ENCODE measurements at places on chromosomes 11 and 22. TPM values are rescaled to one million over a fixed set of nuclear protein-coding genes. Genes with fewer than 3 reads are reported as not detected.

Gene POU2AF1
- 21.7 TPM for total RNA-seq

Gene INS
- total RNA-seq, result not detected

Gene RBFOX2
- 115 TPM for total RNA-seq

Gene OR10A5
- not detected for total RNA-seq

Gene FAM83F
- 33.0 TPM for total RNA-seq

Gene MEI1
- 6.8 TPM for total RNA-seq

Gene AP5B1
- 13.5 TPM for total RNA-seq

Gene PARVG
- total RNA-seq, result 13.5 TPM

Gene MIOX
- total RNA-seq, result not detected

Gene FLRT1
- total RNA-seq, result 0.13 TPM

Gene CRYBB2
- total RNA-seq, result 0.47 TPM

Gene CECR2
- total RNA-seq, result 10.0 TPM

Gene CRYBB3
- not detected for total RNA-seq
